Keratinocyte (primary cell): ENCODE measurements at places on chromosomes 16 and 17. TPM values are rescaled to one million over a fixed set of nuclear protein-coding genes. Genes with fewer than 3 reads are reported as not detected.

DNA sequence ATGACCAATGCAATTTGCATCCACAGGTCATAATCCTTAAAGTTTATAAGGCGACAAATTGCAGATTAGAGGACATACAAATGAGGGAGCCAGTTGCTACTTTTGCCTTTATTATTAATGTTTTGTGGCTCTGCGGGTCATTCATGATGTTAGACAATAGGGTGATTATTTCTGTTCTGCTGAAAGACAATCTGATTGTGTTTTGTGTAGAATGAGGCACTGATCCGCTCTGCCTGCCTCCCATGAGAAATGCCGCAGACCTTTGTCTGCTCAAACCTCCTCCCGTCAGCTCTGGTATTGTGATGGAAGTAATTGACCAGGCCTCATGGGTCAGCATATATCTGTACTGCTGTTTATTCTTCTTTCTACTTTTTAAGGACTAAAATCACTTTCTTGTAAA, 224.9 kb downstream of the PRKCA start:
- DNase-seq: no peak

DNA sequence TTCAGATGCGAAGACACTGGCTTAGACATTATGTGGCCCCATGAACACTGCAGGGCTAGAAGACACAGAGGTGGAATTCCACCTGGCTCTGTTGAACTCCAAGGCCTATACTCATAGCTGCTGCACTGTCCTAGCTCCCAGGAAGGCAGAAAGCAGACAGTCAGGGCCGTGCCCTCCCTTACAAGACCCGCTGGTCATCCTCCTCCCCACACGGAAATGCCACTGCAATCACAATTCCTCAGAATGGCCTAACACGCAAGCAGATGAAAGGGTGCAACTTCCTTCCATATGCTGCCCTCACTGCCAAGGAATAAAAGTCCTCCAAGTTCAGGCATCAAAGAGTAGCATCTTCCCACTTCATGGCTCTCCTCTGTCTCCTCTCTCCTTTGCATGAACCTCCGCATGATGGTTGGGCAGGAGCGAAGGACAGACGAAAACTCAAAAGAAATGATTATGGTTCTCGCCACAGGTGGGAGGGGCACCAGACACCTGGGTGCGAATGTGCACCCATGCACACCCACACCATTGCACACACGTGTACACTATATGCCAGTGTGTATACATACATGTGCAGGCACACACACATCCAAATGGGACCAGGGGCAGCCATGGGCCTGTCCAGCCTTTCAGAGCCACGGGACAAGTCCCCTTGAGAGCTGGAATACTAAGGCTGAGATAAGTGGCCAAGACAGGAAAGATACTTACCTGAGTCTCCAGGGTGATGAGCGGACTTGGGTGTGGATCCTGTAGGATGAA, 113.3 kb downstream of the XYLT1 start:
- no peak for DNase-seq

- DNase-seq: no peak
These were observed 651 bp downstream of the SHMT1 start for GRCh38 chr17:18362698-18363100.

DNA sequence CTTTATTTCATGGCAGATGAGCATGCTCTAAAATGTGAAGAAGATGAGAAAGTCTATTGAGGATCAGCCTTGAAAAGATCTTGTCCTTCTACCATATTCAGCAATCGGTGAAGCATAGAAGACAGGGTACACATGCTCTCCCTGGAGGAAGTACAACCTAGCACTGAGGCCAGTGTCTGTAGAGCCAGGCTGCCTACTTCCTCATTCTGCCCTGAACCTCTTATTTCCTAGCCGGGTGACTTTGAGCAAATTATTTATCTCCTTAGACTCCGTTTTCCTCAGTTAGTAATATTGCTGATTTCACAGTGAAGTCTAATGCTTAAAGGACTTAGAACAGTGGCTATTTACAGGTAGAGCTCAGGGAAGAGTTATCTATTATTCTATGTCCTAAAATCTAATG, 58.4 kb downstream of the TMEM100 start:
- DNase-seq: no peak

GRCh38 chr17:81859906-81860755, at the start of gene P4HB:
Gene P4HB (minus strand): TSS chr17:81860535. CDS start chr17:81860471, 64 bp downstream.
- DNase-seq: no peak

The CDRT15 gene
- polyA plus RNA-seq: not detected in 3 replicates

- DNase-seq: no peak
These were observed 10.4 kb downstream of the PRR11 start for GRCh38 chr17:59165933-59166342.

DNA sequence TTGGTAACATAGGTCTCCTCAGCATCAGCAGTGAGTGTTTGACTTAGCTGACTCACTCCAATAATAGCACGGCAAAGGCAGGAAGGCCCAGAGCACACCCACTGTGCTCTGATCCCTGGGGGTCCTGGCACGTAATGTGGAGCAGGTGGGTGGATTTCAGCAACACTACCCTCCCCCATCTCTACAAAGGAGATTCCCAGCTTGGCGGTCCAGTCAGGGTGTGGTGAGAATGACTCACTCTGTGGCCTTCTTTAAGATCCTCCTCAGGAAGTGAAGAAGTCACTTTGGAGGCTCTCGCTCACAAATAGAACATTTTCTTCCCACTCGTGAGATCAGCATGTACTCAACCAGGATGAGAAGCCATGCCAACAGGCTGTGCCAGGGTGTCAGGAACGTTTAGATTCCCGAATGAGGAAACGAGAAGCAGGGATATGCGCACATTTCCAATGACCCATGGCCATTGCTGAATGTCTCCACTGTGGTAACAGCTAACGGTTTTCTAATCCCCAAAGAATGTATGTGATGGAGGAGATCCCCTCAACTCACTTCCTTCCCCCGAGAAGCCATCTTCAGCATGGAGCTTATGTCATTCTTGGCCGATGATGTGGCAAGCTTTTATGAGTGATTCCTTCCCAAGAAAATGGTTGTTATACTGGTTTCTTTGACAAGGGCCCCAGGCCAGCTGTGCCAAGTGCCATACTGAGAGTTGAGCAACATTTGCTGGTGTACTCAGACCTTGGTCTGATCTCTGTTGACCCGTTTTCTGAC, 365.2 kb downstream of the C16orf95 start:
- DNase-seq: no peak

DNA sequence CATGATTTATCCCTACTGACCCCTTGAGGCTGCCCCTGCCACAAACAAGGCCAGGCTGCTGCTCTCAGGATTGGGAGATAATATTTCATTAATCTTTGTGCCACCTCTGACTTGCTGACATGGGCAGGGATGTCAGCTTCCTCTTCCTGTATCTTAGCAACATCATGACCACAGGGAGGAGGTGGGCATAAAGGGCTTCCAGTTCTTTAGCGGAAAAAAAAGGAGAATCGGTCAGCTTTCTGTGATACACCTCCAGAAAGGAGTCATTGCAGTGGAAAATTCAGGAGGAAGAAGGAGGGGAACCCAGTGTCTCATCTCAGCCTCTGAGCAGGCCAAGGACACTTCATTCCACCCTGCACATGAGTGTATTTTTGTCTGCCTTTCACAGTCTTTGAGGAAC, 206.8 kb upstream of the SDK2 start:
- no peak for DNase-seq

DNA sequence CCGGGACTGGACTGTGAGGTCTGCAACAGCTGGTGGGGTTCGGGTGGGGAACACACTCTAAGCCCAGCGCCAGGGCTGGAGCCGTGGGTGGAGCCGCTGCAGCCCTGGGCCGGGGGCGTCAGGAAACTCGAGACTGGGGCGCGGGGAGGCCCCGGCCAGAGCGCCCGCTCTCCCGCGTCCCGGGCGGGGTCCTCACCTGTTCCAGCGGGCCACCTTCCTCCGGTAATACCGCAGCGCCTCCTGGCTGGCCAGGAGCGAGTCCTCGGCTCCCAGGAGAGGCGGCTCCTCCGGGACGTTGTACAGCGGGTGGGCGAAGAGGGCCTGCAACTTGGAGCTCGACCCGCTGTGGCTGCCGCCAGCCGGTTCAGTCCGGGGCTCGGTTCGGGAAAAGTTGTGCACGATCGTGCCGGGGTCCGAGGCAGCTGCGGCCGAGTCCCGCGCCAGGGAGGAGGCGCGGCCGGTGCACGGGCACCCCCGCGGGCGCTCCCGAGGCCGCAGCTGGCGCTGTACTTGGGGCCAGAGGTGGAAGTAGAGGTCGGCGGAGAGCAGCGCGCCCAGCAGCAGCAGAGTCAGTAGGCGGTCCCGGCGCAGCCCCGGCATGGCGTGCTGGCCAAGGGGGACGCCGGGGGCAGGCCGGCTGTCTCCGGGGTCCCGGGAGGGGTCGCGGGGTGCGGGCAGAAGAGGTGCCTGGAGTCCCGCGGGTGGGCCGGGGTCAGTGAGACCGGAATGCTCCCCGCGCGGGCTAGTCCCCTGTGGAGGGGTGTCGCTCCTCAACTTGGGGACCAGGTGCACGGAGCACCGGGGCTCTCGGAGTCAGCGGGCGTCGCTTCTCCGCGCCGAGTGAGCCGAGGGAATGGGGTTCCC, 868 bp downstream of the FAM20A start:
- no peak for DNase-seq
